ENCODE measurements at places on chromosomes 1 and 21. TPM values are rescaled to one million over a fixed set of nuclear protein-coding genes. Genes with fewer than 3 reads are reported as not detected.

- H3K36me3 ChIP-seq: no peaks in the 10 kb centered on the region
- no peaks in the 10 kb centered on the region for H3K27me3 ChIP-seq
- H3K4me1 ChIP-seq: peaks cover 11% of the 10 kb centered on the region
- H3K27ac ChIP-seq: no peak overlapping the region
- H3K4me3 ChIP-seq: no peak overlapping the region
- DNase-seq: no peak
These were observed 35.7 kb downstream of the TTC39A start for GRCh38 chr1:51294566-51295184.

DNA sequence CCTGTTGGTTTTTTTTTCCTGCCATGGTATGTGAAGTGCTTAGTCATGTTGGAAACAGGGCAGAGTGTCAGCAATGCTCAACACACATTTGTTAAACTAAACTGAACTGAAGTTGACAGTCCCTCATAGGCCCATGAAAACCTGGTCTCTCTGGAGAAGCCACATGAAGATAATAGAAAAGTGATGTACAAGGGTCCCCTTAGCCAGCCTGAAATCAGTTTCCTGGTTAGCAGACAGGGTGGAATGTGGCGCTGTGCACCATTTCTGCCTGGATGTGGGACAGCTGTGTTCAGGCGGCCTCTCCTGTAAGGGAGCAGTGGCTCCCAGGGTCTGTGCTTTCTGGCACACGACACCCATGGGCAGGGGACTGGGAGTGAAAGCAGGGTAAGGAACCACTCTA lies 9.9 kb upstream of the CHI3L1 start:
- H3K36me3 ChIP-seq: no peaks in the 10 kb centered on the region
- H3K27me3 ChIP-seq: no peaks in the 10 kb centered on the region
- DNase-seq: no peak

GRCh38 chr21:37339552-37339939 lies 27.0 kb upstream of the DYRK1A start:
- H3K27me3 ChIP-seq: no peaks in the 10 kb centered on the region
- no peak for DNase-seq
- no peaks in the 10 kb centered on the region for H3K36me3 ChIP-seq
- peaks cover 21% of the 10 kb centered on the region for H3K4me1 ChIP-seq
- H3K27ac ChIP-seq: peak overlapping the region; percentile 86

- H3K27me3 ChIP-seq: no peaks in the 10 kb centered on the region
- no peak overlapping the region for H3K4me3 ChIP-seq
- peaks cover 8% of the 10 kb centered on the region for H3K36me3 ChIP-seq
- no peak overlapping the region for H3K27ac ChIP-seq
- no peaks in the 10 kb centered on the region for H3K4me1 ChIP-seq
- no peak for DNase-seq
These were observed 58.8 kb upstream of the C1orf115 start for GRCh38 chr1:220631238-220631815.

DNA sequence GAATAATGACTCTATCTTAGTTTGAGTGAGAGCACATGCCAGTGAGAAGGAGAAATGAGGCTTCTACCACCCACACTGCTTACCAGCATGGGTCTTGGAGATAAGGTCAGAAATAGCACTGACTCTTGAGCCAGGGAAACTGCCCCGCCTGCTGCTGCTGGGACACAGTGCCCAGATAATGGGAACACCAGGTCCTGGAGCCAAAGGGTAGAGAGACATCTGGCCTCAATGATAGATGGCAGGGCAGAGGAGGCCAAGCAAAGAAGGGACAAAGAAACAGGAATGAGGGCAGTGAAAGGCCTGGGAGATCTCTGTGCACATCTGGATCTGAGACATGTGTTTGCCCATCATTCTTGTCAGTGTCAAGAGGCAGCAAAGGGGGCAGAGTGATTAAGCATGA lies 97.4 kb downstream of the MIS18A start:
- H3K36me3 ChIP-seq: no peaks in the 10 kb centered on the region
- no peaks in the 10 kb centered on the region for H3K4me1 ChIP-seq
- DNase-seq: peak; percentile 19
- H3K27ac ChIP-seq: no peak overlapping the region

DNA sequence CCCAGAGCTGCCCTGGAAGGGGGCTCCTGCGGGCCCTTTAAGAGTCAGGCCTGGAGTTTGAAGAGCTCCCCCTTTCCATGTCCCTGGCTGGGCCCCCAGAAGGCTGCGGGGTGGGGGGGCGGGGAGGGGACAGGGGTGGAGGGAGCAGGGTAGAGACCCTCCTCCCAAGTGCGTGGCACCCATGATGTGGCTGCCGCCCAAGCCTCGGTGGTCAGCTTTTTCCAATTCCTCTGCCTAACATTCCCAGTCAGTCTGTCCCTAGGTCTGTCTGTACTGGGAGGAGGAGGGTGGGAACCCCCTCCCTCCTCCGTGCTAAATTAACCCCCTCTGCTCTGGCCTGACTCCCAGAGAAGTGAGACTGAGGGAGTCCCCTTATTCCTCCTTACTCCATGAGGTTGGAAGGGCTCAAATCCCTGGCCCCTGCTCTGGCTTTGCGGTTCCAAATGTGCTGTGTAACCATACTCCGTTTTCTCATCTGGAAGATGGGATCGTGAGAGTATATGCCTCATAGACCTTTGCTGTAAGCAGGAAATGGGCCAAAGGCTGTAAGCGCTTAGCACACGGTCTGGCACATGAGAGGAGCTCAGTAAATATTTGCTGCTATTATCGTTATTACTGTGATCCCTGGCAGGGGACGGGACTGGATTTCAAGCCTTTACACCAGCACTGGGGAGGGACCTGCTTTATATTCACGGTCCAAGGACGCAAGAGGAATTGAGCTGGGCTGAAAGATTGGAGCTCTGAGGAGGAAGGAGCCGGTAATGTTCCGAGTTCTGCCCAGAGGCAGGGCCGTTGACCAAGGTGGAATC lies 658 bp upstream of the COL16A1 start:
- no peaks in the 10 kb centered on the region for H3K27me3 ChIP-seq
- H3K4me3 ChIP-seq: peak overlapping the region; percentile 54
- DNase-seq: no peak
- peak overlapping the region; percentile 82 for H3K27ac ChIP-seq

DNA sequence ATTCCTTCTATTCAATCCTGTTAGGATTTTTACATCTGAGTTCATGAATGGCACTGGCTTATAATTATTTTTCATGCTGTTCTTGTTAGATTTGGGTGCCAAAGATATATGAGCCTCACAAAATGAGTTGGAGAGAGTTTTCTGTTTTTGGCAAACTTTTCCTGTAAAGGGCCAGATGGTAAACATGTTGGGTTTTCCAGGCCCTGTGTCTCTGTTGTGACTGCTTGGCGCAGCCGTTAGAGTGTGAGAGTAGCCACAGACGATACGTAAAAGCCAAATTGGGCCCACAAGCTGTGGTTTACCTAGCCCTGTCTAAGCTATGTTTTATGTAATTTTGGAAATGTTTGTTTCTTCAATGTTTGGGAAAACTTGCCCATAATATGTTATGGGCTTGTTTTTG lies 15.6 kb upstream of the CA6 start:
- no peak overlapping the region for H3K4me3 ChIP-seq
- H3K27me3 ChIP-seq: no peaks in the 10 kb centered on the region
- H3K27ac ChIP-seq: no peak overlapping the region

DNA sequence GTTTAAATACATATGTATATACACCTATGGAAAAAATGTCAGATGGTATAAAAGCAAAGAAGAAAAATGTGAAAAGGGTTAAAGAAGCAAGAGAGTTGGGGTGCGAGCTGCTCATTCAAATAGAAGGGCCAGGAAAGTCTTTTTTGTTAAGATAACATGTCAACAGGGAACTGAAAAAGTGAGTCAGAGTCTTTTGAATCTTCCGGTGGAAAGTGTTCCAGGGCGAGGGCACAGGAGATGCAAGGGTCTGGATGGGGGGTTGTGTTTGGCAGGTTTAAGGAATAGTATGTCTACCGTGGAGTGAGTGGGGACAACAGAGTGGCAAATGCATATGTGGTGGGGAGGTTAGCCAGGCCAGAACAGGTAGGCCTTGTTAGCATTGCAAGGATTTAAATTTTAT lies 22.2 kb upstream of the GNG12 start:
- H3K4me3 ChIP-seq: no peak overlapping the region
- DNase-seq: no peak
- no peaks in the 10 kb centered on the region for H3K27me3 ChIP-seq
- H3K27ac ChIP-seq: no peak overlapping the region
- H3K4me1 ChIP-seq: peaks cover 7% of the 10 kb centered on the region
- no peaks in the 10 kb centered on the region for H3K36me3 ChIP-seq

- no peak for DNase-seq
- no peak overlapping the region for H3K4me3 ChIP-seq
- no peak overlapping the region for H3K27ac ChIP-seq
- H3K36me3 ChIP-seq: no peaks in the 10 kb centered on the region
These were observed 70.2 kb downstream of the KIF14 start for GRCh38 chr1:200550367-200550766.

DNA sequence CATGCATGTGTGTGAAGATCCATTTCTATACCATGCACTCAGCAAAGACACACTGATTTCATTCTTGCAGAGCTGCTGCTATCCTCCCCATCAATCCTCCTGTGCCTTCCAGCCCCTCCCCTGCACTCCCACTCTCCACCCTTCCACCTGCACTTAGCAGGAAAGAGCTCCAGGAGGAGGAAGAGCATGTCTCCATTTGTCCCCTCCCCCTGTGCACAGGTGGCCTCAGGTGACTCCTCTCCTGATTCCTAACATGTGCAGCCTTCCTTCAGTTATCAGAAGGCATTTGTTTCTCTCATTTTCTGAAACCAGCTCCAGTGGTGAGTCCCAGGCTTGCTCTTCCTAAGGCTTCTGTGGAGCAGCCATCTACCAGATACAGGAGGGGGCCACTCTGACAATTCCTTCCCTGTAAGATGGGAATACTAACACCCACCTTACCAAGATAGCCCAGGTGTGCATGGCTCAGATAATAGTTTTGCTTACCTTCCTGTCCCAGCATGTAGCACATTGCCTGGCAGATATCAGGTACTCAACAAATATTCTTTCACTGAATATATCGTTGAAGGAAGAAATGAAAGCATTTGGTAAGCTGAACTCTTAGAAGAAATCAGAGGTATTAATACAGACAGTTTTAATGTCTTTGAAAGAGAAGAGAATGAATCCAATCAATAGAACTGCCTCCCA lies 21.9 kb upstream of the FAM3B start:
- H3K36me3 ChIP-seq: no peaks in the 10 kb centered on the region
- DNase-seq: no peak
- H3K27ac ChIP-seq: no peak overlapping the region

GRCh38 chr1:4709641-4710040 lies 55.2 kb downstream of the AJAP1 start:
- H3K27me3 ChIP-seq: peaks cover 34% of the 10 kb centered on the region
- H3K4me3 ChIP-seq: no peak overlapping the region
- no peak overlapping the region for H3K27ac ChIP-seq
- no peak for DNase-seq
- no peaks in the 10 kb centered on the region for H3K36me3 ChIP-seq

DNA sequence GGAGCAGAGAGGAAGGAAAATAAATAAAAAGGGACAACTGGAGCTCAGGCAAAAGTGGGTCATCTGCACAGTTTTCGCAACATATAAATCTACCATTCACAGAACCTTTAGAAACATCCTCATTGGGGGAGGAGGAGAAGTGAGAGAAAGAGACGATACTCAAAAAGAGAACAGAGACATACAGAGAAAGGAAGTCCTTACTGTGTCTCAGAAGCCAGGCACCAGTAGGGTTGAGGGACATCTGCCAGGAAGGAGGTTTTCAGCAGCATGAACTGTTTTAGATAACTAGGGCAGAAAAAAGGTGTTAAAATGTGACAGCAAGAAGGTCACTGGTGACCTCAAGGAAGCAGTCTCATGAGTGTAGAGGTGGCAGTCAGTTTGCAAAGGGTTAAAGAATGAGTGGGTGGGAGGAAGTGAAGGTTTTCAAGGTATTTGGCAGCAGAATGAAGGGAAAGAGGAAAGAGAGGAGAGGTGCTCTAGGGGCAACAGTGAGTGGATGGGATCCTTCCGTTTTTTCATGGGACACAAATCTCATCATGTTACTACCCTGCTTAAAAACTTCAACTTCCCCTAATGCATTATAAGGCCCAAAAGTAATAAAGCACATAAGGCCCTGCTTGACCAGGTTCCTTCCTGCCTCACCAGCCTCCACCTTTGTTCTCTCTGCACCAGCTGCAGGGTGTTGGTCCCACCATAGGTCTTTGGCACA lies 9.5 kb downstream of the JAK1 start:
- H3K27ac ChIP-seq: no peak overlapping the region
- no peaks in the 10 kb centered on the region for H3K36me3 ChIP-seq
- no peaks in the 10 kb centered on the region for H3K27me3 ChIP-seq

DNA sequence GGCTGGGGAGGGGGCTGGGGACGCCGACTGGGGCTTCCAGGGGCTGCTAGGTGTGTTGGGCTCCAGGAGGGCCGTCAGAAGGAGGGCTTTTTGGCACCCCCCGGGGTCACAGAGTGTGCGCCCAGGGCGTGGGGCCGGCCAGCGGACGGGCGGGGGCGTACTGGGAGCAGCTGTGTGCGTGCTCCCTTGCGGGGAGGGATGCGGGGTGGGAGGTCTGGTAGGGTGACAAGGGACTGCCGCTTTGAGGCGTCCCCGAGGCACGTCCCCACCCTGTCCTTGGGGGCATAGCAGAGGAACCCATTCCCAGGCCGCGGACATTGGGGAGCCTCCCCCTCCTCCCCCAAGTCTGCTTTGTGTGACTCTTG lies 1.1 kb downstream of the FOXO6 start:
- DNase-seq: no peak
- H3K27me3 ChIP-seq: peaks cover 8% of the 10 kb centered on the region
- peak overlapping the region; percentile 64 for H3K4me3 ChIP-seq
- peaks cover 51% of the 10 kb centered on the region for H3K4me1 ChIP-seq
- H3K36me3 ChIP-seq: no peaks in the 10 kb centered on the region

DNA sequence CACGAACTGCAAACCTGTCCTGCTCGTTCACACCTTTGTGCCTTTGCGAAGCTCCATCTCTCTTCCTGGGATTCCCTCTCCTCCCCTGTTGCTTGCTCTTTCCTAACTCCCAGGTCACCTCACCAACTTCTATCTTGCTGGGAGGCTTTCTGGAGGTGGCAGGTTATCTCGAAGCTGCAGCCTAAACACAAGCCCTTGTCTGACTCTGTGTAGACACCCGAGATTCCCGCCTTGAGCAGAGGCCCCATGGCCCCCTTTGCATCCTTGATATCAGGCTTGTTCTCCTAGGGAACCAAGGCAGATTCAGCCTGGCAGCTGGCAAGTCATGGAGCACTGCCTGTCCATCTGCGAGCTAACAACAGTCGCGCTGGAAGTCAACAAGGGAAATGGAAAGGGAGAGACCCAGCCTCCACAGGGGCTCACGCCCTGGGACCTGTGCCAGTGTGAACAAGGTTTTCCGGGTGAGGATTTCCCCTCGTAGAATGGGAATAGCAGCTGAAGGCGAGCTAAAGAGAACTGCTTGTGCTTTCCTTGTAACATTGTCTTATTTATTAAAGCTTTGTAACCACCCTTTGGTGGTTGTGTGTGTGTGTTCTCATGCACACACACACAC lies 109.5 kb upstream of the JUN start:
- H3K4me1 ChIP-seq: peaks cover 52% of the 10 kb centered on the region
- H3K4me3 ChIP-seq: no peak overlapping the region
- H3K27me3 ChIP-seq: no peaks in the 10 kb centered on the region
- peak overlapping the region; percentile 37 for H3K27ac ChIP-seq
- H3K36me3 ChIP-seq: no peaks in the 10 kb centered on the region

The GAS5 gene
- total RNA-seq: 56.4 TPM

The CFHR1 gene
- total RNA-seq: not detected

The NUF2 gene
- total RNA-seq: 0.33 TPM

The CD101 gene
- total RNA-seq: 1.4 TPM

The TMEM81 gene
- total RNA-seq: 1.9 TPM

Measured in heart right ventricle (tissue), 16 donors.